Stimulated activated CD8-positive, alpha-beta memory T cell treated with anti-CD3 and anti-CD28 coated beads, Interleukin-15, amount 100 ng/mL, for 48 hours (primary cell): ENCODE measurements at places on chromosomes 4 and X.

DNA sequence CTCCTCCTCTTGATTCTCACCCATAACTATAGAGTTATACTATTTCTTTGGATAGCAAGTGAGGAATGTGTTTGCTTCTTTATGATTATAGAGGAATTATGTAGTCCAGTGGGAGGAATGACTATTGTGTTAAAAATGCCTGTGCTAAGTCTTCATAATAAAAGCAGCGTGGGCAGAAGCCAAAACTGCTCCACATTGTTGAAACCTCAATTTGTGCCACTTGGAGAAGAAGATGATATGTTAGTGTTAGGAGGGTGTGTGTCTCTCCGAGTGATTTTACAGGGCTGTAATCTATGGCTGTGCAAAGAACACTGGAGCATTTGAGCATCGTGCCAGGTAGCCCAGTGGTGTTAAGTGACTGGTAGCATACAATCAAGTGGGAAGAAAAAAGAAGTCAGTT lies 74.3 kb downstream of the FRAS1 start:
- DNase-seq = no peak

- peak; percentile 21 for DNase-seq
Measured at GRCh38 chr4:37978248-37978924, 18.2 kb downstream of the PTTG2 start.

DNA sequence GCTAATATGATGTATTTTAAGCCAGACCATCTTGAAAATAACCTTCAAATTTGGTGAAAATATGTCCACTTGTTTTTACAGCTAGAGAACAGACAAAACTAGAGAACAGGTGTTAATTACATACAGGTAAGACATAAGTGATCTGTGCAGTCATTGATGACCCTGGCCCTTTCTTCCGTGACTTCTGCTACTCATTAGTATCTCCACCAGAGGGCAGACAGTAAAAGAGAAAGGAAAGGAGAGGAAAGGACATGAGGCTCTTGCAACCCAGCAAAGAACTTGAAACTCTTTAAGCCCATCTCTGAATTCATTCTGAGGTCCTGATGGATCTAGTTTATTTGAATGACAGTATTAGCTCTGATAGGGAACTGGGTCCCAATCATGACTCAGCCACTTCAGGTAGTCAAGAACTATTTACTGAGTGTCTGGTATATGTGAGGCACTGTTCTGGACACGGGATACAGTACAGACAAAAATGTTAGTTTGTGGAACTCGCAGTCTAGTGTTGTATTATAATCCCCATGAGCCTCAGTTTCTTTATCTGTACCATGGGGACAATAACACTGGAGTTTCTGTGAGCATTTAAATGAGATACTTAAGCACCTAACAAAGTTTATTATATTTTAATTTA lies 121.0 kb upstream of the TEX13D start:
- no peak for DNase-seq

- DNase-seq = no peak
Measured at GRCh38 chr4:179447308-179447707, 2005.1 kb upstream of the AGA start.

DNA sequence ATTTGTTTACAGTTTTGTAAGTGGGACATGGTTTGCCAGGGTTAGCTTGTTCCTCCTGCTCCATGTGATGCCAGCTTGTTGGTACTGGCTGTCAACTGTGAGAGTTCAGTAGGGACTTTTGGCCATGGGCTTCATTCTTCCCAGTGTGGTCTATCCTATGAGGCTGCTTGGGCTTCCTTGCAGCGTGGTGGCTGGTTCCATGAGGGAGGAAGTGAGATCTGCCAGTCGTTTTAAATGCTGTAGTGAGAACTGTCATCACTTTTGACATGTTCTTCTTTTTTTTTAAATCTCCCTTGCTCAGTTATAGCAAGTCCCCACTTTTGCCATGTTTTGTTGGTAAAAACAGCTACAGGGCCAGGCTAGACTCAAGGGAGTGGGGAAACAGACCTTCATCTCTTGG lies 15.9 kb downstream of the NSD2 start:
- DNase-seq = no peak

GRCh38 chr4:27005905-27006590 lies 145.4 kb downstream of the STIM2 start:
- no peak for DNase-seq

- DNase-seq = no peak
Measured at GRCh38 chr4:4901877-4902276, 42.4 kb downstream of the MSX1 start.

DNA sequence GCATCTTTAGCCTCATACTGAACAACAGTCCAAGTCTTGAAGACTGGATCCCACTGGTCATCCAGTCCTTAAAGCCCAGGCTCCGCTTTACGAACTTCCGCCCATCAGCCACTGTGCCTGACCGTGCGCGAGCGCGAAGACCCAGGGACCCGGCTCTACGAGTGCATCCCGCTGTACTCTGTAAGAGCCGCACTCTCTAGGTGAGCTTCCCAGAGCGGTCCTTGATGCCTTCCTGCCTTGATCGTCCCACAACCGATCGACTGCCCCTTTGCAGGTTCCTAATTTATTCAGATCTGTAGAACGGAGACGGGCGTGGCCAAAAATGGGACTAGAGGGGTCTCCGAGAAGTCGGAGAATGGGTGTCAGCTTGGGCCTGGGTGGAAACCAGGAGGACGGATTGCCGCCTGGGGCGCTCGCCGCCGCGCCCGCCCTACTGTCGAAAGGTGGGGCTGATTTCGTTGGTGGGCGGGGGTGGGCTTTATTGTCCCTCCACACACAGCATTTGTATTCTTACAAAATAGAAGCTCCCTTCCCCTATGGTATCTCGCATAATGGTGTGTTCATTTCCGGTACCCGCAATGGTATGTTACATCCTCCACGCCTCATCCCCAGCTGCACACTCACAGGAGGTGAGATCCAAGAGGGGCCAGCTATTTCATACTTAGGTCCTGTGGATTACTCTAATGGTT lies 42.3 kb upstream of the FAM156A start:
- DNase-seq = no peak

GRCh38 chr4:113781439-113782040 lies 20.0 kb upstream of the CAMK2D start:
- DNase-seq = no peak

DNA sequence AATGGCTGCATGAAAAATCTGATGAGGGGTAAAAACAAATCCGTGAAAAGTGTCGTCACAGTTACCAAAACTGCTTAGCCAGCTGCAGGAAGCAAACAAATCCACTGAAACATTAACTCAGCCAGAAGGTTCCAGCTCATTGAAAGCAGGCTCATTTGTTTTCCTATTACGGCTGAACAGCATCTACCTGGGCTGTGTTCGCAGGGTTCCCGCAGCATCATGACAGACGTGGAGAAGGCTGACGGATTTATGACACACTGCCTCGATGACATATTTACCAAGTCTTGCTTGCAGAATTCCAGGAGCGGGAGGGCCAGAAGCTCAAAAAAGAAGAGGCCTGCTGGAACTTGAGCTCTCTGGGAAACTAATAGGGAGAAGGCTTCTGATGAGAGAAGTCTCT lies 781.1 kb downstream of the RAB28 start:
- DNase-seq = no peak

GRCh38 chr4:105596684-105597083 lies 44.3 kb downstream of the ARHGEF38 start:
- no peak for DNase-seq

DNA sequence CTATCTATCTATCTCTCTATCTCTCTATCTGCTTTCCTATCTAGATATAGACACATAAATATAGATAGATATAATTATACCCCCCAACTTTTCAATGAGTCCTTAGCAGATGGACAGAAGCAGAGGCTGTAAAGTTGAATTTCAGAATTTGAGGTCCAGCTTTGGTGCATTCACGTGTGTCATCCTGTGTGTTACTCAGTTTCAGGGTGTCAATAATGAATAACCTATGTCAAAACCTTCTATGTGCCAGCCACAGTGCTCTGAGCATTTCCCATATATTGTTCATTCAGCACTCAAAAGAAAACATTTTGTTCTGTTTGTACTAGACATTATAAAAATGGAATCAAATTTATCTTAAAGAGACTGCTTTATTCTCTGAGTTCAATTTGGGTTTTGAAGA lies 310.0 kb downstream of the ARHGAP24 start:
- DNase-seq = no peak

GRCh38 chr4:185066179-185066578 lies 47.9 kb downstream of the HELT start:
- DNase-seq = no peak

DNA sequence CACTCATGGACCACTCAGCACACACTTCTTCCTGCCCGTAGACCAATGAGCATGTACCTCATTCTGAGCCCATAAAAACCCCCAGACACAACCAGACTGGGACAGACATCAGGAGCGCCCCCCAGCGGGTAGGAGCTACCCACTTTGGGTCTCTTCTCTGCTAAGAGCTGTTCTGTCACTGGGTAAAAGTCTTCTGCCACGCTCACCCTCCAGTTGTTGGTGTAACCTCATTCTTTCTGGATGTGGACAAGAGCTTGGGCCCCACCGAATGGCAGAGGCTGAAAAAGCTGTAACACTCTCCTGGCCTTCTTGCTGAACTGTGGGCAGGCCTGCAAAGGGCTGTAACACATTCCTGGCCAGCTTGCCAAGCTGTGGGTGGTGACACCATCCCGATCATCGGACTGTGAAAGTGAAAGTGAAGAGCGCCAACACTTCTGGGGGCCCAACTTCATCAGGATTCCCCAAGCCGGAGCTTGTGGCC lies 137.6 kb downstream of the TECRL start:
- no peak for DNase-seq

DNA sequence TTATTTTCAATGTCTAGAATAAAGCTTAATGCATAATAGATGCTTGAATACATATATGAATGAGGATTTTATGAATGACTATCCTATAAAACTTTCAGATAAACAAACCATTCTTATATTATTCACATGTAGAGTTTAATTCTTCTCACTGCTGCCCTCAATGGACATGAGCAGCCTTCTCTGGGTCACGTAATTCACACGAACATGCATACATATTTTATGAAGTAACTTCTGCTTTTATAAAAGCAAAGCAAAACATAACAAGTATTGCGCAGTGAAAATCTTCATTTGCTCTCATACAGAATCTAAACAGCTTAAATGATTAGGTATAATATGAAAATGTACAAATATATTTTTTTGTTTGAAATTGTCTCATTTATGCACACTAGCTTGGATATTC lies 116.7 kb downstream of the TMA16 start:
- no peak for DNase-seq

DNA sequence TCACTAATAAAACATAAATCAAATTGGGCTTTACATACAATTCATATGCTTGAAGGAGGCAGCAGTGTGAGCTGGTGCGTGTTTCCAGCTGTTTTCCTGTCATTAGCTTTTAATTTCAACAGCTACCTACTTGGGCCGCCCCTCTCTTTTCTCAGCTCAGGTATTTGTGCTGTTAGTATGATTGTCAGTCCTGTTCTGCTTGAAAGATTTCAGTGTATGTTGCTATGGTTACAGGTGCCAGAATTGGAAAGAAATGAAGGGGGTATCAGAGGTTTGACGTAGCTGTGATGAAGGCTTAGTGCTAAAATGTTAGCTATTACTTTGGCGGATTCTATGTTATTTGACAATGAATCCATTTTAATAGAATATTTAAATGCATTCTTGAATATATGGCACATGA lies 440.3 kb downstream of the ZIC3 start:
- DNase-seq = no peak

DNA sequence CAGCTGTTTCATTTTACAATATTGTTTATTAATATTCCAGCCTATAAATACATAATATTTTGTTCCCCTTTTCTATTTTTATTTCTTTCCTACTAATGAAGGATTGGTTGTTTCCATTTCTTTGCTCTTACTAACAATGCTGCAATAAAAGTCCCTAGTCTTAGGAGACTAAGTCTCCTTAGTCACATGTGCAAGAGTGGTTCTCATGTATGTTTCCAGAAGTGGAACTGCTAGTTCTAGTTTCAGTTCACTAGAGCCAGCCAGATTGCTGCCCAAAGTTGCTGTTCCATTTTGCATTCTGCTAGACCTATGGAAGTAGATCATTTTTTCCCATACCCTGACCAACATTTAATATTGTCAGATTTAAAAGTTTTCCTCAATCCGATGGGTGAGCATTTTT lies 44.3 kb downstream of the CNGA1 start:
- DNase-seq = no peak

GRCh38 chrX:117972711-117973109 lies 143.9 kb downstream of the KLHL13 start:
- DNase-seq = no peak

DNA sequence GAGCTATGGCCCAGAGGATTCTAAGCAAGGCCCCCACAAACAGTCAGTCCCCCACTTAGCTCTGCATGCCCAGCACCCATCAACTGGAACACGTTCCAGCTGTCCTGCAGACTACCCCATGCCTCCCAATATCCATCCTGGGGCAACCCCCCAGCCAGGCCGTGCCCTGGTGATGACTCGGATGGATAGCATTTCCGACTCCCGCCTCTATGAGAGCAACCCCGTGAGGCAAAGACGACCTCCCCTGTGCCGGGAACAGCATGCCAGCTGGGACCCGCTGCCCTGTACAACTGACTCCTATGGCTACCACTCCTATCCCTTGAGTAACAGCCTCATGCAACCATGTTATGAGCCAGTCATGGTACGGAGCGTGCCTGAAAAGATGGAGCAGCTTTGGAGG lies 32.0 kb downstream of the LAS1L start:
- no peak for DNase-seq

- DNase-seq = no peak
Measured at GRCh38 chrX:46918434-46918833, 6.2 kb downstream of the JADE3 start.

DNA sequence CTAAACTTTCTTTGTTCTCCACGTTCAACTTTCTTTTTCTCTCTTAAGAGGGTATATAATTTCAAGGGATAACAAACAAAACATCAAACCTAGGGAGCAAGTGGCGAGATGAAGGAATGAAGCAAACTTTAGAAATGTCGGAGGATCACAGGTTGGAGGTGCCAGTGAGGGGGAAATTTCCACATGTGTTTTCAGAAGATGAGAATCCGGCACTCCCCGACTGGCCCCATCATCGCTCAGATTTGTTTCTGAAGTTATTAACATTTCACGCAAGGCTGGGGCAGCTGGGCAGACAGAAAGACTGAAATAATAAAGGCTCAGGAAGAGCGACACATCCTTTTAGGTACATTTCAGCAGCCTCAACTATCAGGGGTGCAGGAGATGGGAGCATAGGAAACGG lies 134.9 kb downstream of the SMIM20 start:
- no peak for DNase-seq

GRCh38 chrX:21955403-21956189 lies 15.1 kb downstream of the SMS start:
- no peak for DNase-seq

- no peak for DNase-seq
Measured at GRCh38 chrX:117568238-117568637, 548.4 kb downstream of the KLHL13 start.

DNA sequence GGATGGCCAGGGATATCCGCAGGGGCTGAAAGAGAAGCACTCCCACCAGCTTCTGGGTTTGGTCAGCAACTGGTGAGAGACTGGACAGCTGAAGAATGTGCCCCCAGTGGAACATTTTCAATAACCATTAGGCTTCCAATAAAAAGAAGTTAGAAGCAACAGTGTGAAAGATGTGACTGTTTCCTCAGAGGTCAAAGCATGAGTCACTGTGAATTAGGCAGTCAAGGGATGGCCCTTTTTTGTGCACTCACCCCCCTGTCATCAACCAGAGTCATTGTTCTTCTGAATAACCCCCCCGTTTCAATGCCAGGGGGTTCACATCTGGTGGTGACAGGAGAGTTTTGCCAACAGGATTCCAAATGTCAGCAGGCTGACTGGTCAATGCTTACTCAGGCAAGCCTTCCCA lies 74.6 kb upstream of the SH3RF1 start:
- no peak for DNase-seq
